Stimulated activated CD4-positive, alpha-beta T cell treated with anti-CD3 and anti-CD28 coated beads, Interleukin-4, amount 100 ng/mL, for 48 hours (primary cell): ENCODE measurements at places on chromosomes 13 and 19.
A peak's percentile ranks its signal among the peaks of the same experiment; 100 is the strongest.

- DNase-seq = no peak
Measured at GRCh38 chr13:97342936-97343335, 91.0 kb upstream of the RAP2A start.

GRCh38 chr19:54482889-54483288 is 9.8 kb upstream of the CDC42EP5 start:
- no peak for DNase-seq

GRCh38 chr19:1467215-1467489 is 11.9 kb downstream of the C19orf25 start:
- no peak for DNase-seq

DNA sequence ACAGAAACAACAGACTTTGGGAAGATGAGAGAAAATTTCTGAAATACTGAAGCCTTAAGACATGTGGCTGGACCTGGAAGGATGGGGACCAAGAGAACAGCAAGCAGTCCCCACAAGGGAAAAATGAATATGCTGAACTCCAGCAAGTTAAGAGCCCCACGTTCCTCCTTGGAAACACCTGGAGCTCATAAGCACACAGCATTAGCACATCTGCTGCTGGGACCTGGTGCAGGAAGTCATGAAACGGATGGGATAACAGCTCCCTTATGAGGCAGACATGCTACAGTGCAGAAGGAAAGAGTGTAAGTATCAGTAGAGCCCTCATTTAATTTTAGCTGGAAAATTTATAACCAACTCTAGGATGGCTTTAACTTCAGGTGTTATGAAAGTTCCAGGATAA is 67.3 kb downstream of the SLC15A1 start:
- no peak for DNase-seq

DNA sequence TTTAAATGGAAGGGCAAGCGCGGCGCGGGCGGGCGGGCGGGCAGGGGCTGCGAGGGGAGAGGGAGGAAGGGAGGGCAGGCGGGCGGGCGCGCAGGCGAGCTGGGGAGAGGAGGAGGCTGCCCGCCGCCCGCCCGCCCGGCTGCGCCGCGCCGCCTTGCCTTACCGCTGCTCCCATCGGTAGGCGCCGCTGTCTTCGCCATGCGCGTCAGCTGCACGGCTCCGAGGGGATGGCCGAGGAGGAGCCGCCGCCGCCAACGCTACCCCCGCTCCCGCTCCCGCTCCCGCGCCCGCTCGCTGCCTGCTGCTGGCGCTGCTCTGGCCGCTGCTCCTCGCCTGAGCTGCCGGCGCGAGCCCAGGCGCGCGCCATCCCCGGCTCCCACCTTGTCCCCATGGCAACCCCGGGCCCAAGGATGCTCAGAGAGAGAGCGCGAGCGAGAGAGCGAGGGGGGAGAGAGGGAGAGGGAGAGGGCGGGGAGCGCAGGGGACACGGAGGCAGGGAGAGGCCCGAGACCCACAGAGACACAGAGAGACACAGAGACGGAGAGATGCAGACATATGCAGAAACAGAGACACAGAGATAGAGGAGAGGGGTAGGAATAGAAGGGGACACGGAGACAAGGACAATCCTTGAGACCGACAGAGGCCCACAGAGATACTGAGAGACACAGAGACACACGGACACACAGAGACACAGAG is 40.3 kb downstream of the DEDD2 start:
- DNase-seq = peak; percentile 64

GRCh38 chr19:17949956-17950309 is 17.0 kb upstream of the KCNN1 start:
- no peak for DNase-seq

DNA sequence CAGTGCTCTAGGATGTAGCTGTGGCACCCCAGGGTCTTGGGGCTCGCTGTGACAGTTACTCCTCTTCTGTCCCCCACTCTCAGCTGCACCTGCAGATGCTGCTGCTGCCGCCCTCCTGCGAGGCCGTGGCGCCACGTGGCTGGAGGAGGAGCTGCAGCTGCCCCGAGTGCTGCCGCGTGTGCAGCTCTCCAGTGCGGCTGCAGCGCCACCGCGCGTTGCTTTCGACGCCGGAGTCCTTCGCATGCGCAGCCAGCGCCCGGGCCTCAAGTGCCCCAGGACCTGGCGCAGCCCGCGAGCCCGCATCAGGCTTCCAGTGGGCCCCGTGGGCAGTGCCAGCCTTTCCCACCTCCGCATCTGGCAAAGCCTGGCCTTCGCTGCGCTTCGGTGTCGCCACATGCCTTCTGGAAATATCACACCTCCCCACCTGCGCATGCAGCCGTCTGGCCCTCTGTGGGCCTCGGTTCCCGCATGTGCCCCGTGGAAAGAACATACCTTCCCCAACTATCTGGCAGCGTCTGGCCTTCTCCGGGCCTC is 692 bp upstream of the ZNF580 start:
- peak; percentile 65 for DNase-seq
